Caki2 (cell line): ENCODE measurements at places on chromosomes 12 and 14. TPM values are rescaled to one million over a fixed set of nuclear protein-coding genes. Genes with fewer than 3 reads are reported as not detected.

ADAM21 gene
- not detected in 2 replicates for total RNA-seq

DNA sequence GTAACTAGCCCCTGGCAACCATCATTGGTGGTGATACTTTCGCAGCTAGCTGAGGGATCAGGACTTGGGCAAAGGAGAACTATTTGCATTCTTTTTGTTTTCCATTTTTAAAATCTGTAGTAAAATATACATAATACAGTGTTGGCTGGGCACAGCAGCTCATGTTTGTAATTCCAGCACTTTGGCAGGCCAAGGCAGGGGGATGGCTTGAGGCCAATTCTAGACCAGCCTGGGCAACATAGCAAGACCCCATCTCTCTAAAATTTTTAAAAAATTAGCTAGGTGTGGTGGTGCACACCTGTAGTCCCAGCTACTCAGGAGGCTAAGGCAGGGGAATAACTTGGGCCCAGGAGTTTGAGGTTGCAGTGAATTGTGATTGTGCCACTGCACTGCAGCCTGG lies 20.0 kb downstream of the TFCP2 start:
- no peak for DNase-seq

AQP2 gene
- not detected in 2 replicates for total RNA-seq

DNA sequence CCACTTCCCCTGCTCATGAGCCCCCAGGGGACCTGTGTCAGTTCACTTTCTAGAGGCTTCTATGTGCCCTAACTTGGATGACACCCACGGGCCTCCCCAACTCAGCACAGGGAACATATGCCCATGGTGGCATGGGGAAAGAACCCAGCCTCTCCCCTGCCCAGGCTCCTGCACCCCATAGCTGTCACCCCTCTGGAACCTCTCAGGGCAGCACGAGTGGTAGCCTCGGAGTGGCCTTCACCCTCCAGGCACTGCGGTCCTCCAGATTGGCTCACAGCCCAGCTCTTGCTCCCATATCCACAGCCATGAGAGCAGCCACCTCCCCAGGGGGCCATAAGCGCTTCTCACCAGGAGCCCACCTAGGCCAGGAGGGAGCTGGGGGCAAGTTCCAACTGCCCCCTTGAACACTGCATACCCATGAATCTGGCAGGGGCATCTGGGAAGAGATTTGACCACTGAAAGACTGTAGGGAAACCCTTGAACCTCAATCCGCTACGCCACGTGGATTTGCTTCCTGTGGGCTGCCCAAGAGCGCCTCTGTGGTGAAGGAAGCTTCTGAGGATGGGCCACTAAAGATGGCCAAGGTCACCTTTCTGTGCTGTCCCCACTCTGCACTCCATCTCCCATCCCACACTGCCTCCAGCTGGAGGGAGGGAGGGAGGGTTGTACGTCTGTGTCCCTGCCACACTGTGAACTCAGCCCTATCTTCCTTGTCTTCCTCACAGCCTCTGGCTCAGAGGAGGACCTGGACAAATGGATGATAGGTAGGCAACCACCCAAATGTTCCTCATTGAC lies 11.9 kb downstream of the PLD4 start:
- DNase-seq = no peak

DNA sequence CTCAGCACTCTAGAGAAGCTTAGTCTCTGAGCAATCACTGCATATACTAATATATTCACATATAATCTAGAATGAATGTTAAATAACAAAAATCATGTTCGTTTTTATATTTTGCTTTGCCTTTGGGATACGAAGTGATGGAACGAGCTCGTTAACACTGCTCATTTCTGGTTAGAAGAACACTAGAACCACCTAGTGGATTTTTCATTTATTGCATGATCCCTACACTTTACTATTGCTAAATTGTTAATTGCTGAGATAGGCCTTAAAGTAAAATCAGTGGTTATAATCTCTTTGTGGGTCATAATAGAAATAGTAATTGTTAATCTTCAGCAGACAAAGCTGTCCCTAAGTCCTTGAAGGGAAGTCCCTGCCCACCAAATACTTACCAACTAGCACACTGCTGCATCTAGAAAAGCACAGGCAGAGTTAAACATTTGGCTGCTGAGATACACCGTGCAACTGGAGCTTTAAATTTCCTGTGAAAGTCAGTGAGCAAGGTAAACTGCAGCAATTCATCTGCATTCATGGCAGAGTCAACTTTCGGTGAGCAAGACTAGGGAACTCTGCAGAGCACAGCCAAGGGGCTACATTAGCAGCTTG lies 353.7 kb downstream of the APAF1 start:
- peak; percentile 1 for DNase-seq

DNA sequence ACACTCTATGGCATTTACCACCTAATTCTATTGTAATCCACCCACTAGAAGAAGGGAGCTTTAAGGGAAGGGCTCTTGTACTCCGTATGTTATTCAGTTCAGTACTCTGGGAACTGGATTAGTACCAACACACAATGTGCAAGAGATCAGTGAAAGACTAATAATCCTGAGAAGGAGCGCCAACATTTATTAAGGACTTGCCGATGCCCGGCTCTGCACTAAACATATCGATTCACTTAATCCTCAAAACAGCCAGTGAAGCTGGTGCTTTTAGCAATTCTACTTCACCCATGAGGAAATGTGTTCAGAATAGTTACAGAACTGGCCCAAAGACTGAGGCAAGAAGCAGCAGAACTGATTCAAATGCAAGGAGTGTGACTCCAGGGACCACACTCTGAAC lies 80.9 kb downstream of the RPS6KA5 start:
- no peak for DNase-seq

DNA sequence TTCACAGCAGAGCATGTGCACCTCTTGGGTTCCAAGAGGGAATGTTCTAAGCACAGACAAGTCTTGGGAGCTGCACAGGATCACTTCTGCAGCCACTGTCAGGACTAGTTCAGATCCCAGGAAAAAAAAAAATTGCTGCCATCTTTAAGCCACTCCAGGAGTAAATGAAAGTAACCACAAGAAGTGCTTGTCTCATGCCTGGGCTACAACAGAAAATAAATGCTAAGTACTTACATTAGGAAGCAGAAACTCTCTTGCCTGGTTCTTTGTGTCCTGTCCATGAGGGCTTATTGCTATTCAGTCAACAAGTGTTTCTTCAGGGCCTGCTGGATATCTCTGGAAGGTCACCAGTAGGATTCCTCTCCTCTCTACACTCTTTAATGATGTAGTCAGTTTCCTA lies 176.1 kb downstream of the KTN1 start:
- no peak for DNase-seq

MEG3 gene
- total RNA-seq = not detected in 2 replicates

SBNO1 gene
- 7.6 and 9.4 TPM in 2 replicates for total RNA-seq

DNA sequence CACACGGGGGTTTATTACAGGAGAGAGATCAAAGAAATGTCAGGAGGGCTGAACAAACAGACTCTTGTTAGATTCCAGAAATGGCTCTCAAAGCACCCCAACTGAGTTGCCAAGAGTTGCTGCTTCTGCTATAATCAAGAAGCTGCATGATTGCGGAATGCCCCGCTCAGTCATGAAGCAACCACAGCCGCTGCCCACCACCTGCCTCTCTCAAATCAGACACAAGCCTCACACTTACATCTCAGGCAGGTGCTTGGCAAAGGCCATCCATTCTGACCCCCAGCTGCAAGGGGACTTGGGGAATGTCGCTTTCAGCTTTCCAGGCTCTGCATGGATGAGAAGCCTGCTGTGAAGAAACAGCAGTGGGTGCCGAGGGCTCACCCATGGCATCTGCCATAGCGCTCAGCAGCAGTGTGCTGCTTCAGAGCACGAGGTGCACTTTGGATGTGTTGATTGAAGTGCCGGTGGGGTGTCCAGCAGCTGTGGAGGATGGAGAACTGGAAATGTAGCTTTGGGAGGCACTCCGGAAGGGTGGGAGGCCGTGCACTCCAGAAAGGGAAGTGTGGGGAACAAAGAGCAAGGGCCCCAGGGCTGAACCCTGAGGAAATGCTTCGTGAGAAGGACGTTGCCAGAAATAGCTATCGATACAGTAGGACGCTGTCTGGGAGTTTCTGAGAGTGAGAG lies 37.7 kb downstream of the LRRC74A start:
- DNase-seq = no peak

DNA sequence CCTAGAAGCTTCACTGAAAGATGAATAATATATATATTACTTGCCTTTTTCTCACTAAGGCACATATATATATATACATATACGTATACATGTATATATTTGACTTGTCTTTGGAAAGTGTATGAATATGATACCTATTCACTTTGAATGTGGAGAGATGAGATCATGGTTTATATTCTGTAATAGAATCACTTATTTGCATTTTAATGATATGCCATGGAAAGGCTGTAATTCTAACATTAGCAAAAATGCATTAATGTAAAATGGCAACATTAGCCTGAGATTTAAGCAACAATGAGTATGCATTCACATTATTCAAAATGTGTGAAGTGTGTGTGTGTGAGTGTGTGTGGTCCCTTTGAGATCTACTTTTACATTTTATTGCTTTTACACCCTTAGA lies 54.5 kb upstream of the PRKD1 start:
- no peak for DNase-seq

DNA sequence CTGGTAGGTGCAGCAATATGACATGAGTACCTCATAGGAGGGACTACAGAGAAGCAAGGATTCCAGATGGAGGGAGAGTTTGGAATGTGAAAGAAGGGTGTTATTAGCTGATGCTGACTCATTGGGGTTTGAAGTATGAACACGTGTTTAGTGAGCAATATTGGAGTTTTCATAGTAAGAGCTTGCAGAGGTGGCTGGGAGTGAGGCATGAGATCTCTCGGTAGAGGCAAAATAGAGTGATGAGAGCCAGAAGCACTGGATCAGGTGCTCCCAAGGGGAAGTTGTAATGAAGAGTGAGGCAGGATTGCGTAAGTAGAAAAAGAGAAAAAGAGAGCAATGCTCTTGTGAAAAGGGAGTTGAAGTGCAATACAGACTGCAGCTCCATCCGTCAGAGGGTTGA lies 42.1 kb downstream of the MGST1 start:
- DNase-seq = peak; percentile 64

- no peak for DNase-seq
Observed at GRCh38 chr12:51004504-51004903, 21.7 kb downstream of the SLC11A2 start.

DNA sequence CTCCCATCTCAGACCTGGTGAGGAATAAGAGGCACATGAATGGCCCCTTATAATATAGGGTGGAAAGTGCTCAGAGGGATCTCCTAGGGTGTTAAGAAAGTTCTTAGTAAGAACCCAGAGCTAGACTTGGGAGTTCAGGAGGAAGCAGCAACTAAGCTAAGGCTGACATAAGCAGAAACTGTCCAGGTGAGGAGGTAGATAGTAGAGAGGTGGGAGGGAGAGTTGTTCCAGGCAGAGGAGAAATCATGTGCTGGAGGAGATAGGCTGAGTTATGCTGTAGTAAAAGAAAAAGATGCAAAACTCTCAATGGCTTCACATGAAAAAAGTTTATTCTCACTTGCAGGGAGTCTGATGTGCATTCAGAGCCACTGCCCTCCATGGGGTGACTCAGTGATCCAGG lies 50.7 kb downstream of the FOS start:
- no peak for DNase-seq

TSPAN19 gene
- not detected in 2 replicates for total RNA-seq

C12orf54 gene
- not detected in 2 replicates for total RNA-seq

ANO4 gene
- 12.6 TPM in 1 of 2 replicates, not detected in the other for total RNA-seq

SNRPF gene
- total RNA-seq = 5.6 and 6.7 TPM in 2 replicates

ITGA7 gene
- 1.3 and 10.7 TPM in 2 replicates for total RNA-seq

DNA sequence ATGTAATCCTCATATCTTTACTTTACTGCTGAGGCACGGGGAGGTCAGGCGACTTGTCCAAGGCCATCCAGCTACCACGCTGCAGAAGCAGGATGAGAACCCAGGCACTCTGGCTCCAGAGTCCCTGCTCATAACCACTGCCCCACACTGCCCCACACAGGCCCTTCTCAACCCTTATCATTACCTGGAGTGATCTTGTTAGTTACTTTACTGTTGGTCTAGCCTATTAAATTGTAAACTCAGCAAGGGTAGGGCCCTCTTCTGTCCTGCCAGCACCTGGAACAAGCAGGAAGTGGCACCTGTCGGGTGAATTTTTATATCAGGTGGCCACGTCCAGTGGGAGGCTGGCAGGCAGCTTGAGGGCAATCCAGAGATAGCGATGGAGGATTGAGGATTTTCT lies 12.2 kb downstream of the FAIM2 start:
- DNase-seq = no peak

- peak; percentile 89 for DNase-seq
Observed at GRCh38 chr12:1518591-1519516, 75.5 kb downstream of the FBXL14 start.

DNA sequence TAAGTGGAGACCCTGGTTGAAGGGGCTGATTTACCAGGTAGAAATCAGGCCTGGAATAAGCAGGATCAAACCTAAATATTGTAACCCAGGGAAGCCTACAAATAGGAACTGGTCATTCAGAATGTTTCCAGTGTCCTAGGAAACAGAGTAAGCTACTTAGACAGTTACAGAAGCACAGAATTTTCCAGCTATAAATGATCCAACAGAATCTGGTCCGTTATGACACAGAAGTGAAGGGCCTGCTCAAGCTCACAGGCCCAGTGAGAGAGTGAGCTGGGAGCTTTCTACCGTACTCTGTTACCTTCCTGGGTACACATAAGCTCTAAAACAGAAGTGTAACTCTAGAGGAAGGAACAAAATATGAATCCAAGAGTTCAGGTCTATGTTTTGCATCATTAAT lies 119.1 kb downstream of the TTC7B start:
- no peak for DNase-seq

DNA sequence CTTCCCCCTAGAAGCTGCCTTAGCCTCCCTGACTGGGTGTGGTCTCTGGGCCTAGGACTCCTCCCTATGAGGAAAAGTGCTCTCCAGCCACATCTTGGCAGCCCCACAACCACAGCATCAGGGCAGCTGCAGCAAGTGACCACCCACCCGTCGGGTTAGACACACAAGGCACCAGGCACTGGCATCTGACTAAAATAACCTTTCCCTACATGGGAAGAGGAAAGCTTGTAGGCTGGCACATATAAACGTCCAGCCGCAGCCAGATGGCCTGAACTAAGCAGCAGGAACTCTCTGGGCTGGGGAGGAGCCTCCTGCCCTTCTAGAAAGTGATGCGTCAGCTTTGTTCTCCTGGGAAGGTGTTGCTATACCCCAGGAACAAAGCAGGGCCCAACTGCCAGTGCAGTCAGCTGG lies 328.7 kb downstream of the DPF3 start:
- DNase-seq = no peak

DNA sequence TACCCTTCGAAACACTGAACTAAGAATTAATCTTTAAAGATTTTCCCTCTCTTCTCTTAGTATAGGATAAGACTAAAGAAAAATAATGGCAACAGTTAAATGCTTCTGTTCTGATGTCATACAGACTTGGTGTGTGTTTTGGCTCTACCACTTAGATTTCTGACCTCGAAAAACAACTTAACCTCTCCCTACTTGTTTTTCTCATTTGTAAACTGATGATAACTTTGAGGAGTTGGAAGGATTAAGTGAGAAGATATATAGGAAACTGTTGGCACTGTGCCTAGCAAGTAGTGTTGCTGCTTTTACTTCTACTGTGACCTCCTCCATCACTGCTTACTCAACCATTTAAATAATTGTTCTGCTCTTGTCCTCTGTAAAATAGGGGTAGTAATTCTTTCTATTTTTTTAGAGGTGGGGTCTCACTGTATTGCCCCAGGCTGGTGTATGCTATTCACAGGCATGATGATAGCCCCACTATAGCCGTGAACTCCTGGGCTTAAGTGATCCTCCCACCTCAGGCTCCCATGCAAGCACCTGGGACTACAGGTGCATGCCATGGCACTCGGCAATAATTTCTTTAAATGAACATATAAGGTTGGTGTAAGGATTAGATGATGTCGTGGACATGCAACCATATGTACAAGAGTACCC lies 22.4 kb downstream of the PALS1 start:
- DNase-seq = peak; percentile 72

GRCh38 chr14:99937475-99938244 lies 127.6 kb upstream of the EVL start:
- DNase-seq = no peak
